ENCODE measurements at places on chromosomes 6 and 20.

DNA sequence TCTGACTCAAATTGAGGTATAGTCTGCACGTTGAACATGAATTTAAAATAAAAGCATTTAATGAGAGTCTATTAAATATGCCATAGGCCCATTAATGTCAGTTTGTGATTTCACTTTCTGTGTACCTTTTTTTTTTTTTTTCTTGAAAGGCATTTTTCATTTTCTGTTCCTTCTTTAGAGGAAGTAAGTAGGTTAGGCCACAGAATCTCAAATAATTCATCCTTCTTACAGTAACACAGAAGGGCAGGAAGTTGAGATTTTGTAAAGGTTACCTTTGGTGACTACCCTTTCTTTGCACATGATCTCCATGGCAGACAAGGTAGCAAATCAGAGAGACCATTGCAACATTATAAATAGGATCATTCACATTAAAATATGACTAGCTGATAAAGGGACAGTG, 9.6 kb downstream of the L3MBTL3 start:
- no peak for DNase-seq

- DNase-seq, result no peak
Measured at GRCh38 chr20:56764671-56765070, 135.6 kb downstream of the TFAP2C start.

GRCh38 chr20:2195614-2196013, 94.0 kb downstream of the STK35 start:
- no peak for DNase-seq

GRCh38 chr6:128558021-128558420, 37.6 kb upstream of the PTPRK start:
- no peak for DNase-seq

DNA sequence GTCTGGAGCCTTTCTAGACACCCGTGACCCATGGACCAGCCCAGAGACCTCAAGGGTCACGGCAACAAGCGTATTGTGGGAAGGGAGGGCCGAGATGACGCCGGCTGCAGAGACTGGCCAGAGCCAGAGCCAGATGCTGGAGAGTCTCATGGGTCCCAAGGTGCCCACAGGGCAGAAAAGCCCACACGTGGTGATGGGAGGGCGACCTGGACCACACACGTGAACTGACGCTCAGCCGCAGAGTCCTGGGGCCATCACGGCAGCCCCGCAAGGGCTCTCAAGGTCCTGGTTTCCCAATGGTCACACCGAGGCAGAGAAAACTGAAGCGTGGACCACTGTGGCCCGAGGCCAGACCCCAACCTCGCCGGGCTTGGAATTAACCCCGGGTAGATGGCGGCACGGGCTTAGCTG, 92.6 kb downstream of the YTHDF1 start:
- no peak for DNase-seq
